ENCODE measurements at places on chromosomes 2 and 18.

GRCh38 chr2:100934504-100935371, 67.4 kb upstream of the RPL31 start:
- no peak for DNase-seq

GRCh38 chr2:68943581-68944568, 8.8 kb downstream of the GKN2 start:
- DNase-seq = peak; percentile 83

- no peak for DNase-seq
Observed at GRCh38 chr2:83531206-83531826, 927.8 kb downstream of the SUCLG1 start.

DNA sequence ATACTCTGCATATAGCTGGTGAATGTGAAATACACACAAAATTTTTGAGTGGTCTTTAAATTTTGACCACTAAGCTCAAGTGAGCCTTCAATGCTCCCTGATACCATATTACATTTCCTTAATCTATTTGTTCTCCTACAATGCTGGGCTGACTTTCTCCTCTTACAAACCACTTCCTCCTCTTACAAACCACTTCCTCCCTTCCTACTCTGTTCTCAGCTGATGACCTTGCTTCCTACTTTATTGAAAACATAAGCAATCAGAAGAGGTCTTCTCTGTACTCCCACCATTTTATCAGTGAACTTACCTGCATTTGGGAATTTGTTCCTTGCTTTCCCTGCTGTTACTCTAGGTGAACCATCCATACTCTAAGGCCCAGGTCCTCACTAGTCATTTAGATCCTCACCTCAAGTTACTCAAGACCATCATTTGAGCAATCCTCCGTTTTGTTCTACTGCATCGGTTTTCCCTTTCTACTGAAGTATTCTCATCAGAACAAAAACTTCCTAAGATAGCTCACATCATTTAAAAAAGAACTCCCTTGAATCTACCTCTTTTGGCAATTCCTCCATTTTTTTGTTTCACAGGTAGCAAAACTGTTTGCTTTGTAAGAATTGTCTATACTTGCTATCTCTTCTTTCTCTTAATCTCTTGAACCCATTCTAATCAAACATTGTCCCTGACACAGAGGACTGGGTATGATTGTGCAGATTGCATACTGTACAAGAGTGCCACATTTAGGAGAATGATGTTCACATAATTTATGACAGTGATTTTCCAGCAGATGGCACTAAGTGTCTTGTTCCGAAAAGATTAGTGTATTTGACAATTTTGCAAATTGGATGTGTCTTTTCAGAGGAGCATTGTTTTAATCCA, 96.5 kb downstream of the EPB41L5 start:
- peak; percentile 47 for DNase-seq

GRCh38 chr2:61450144-61450543, 20.7 kb downstream of the USP34 start:
- DNase-seq = no peak

DNA sequence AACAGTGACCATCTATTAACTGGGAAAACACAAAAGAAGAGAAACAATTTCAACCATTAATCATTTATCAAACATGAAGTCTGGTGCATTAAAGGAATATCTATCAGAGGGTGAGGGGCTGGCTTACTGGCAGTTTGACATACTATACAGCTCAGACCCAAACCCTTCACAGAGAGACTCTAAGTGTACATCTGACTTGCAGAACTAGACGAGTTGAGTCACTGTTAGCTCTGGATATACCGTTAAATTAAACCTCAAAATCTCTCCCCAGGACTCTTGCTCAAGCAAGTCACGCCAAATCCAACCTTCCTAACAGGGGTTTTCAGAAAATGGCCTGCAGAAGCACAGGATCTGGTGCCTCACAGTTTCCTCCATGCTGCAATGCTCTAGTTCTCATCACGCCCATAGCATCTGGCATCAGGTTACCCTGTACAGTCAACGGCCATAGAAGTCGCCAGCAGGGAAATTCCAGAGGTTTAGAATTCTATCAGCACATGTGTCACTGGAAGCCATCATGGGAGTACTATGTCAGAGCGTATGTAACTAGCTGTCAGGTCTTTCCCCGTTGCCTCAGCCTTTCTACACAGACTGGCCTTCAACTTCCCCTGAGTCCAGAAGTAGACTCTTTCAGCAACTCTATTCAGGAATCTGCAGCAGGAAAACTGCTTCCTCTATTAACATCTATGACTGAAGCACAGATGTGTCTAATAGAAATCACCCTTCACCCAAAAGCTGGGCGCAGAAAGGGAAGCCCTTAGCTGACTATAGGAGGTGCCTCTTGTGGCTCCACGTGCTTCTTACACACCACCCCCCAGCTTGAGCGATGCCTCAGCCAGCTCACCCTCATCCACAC, 9.3 kb downstream of the TGOLN2 start:
- DNase-seq = peak; percentile 71

- DNase-seq = no peak
Observed at GRCh38 chr18:47519277-47519676, 267.8 kb upstream of the SKOR2 start.

- DNase-seq = peak; percentile 36
Observed at GRCh38 chr18:23703057-23703986, 14.1 kb downstream of the LAMA3 start.

DNA sequence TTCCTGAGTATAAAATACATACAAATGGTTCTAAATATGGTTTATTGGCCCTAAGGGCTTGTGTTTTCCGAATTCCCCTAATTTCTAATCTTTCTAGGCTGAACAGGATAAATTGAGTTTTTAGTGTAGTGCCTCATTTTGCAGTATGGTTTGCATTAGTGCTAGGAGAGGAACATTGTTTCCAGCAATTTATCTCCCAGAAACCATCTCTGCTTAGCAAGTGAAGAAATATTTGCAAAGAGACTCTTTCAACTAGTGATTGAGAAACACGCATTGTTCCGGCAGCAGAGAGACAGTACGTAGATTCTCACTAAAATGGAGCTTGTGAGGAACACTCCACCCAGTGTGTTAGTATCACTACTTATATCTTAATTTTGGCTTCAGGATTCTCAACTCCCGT, 177.8 kb upstream of the EPAS1 start:
- peak; percentile 70 for DNase-seq

GRCh38 chr2:231167745-231168459, 30.5 kb upstream of the ARMC9 start:
- DNase-seq = no peak

DNA sequence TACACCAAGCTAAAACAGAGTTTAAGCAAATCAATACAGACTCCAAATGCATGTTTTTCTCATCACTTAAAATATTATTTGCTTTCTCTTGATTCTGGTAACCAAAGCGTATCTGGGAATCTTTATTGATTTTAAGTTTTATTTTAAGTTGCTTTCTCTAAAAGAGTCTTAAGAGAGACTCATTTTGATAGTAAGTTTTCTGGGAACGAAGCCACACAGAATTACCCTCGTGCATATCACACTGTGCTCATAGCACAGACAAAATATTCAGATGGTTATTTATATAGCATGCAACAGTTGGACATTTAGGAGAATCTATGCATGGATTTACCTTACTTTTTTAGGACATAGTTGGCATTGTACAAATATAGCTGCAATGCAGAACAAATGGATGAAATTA, 597.5 kb upstream of the NRXN1 start:
- DNase-seq = peak; percentile 89

DNA sequence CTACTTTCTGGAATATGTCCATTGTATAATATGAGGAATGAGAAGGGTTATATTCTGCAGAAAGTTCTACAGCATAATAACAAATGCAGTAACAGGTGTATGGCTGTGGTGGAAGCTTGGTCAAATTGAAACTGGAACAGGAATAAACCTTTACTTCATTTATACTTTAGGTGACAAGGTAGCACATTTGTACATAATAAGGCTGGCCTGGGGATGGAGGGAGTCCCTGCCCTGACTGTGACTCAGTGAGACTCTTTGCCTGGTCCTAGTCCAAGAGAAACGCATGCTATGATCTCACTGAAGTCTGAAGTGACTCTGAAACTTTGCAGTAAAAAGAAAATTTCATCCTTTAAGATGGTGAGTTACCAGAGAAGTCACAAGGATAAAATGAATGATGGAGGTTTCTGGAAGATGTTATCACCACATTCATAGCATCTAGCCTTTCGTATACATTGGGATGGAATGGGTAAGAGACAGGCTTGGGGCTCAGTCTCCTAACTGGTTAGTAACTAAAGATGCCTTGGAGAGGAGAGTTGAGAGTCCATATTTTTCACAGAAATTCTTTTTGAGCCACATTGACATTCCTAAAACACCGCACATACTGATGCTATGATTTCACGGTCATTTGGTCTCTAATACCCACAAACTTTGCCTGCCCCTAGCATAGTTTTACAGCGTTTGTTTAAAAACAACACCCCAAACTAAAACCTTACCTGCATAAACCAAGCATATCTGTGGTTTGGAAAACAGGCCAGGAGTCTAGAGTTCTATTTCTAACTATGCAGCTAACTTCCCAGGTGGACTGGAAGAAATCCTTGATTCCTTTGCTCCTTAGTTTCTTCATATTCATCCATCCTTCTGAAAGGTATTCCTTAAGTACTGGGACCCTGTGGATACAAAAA, 42.4 kb upstream of the NABP1 start:
- no peak for DNase-seq

DNA sequence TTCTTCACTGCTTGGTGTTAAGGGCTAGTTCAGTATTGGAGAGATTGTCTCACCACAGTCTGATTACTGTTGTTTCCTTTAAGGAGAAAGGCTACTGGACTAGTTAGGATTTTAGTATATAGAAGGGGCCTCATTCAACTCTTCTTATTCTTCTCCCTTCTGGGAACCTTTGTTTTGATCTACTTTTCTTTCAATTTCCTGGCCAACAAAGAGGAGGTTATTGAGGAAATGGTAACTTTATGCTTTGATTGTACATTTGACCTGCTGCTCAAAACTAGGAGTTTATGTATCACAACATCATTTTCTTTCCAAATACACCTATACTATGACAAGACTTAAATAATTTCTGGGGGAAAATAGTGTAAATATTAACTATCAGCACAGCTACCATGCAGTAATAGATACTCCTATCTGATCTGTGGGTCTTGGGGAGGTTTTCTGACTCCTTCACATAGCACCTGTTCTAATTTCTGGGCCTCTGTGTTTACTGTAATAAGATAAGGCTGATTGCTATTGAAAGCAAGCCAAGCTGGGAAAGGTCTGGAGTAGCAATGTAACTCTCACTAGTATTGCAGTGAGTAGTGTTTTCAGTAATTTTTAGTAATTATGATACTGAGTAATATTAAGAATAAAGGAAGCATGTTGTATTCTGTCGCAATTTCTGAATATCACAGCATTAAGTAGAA, 395.3 kb downstream of the NUP35 start:
- DNase-seq = peak; percentile 10

- DNase-seq = no peak
Observed at GRCh38 chr2:11778416-11778815, 32.0 kb downstream of the LPIN1 start.

DNA sequence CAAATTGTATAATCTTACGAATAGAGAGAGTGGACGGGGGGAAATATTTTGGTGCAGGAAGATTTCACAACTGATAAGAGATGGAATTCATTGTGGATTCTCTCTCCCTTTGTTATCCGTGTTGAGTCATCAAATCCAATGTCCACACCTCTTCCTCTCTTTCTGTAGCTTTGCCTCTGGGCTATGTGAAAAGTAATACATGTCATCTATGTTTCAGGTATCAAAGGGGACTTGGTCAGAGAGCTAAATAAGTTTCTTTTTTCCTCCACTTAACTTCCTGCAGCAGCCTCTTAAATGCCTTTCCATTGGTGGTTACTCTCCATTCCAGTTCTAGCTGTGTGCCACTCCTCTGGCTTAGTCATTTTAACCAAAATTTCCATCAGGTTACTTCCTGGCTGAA, 169.3 kb upstream of the NXPH2 start:
- DNase-seq = no peak

GRCh38 chr18:50559752-50560680, at the start of gene MAPK4:
TSS of gene MAPK4 (plus strand) at chr18:50560087. CDS start at chr18:50663959, 103,872 bp downstream.
- DNase-seq = peak; percentile 69

DNA sequence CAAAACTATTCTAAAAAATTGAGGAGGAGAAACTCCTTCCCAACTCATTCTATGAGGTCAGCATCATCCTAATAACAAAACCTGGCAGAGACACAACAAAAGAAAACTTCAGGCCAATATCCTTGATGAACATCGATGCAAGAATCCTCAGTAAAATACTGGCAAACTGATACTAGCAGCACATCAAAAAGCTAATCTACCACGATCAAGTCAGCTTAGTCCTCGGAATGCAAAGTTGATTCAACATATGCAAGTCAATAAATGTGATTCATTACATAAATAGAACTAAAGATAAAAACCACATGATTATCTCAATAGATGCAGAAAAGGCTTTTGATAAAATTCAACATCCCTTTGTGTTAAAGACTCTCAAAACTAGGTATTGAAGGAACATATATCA, 63.1 kb downstream of the EHBP1 start:
- DNase-seq = no peak

GRCh38 chr2:134107402-134107801, 146.5 kb upstream of the MGAT5 start:
- no peak for DNase-seq

DNA sequence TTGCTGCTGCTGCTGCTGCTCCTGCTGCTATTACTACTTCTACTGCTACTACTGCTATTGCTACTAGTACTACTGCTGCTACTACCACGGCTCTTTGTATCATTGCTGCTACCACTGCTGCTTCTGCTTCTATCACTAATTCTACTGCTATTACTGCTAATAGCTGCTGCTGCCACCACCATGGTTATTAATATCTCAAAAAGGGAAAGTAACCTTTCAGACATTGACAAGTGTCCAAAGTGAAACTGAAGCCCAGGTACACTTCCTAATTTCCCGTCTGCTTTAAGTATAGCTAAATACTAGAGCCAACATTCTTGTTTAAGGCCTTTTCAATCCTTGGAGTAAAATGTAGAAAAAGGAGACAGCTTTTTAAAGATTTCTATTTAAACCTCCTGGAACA, 45.4 kb upstream of the EHBP1 start:
- DNase-seq = no peak

- DNase-seq = no peak
Observed at GRCh38 chr18:31929273-31929672, 13.7 kb downstream of the TRAPPC8 start.

- DNase-seq = peak; percentile 43
Observed at GRCh38 chr2:151638191-151638933, 95.9 kb downstream of the NEB start.
